ENCODE measurements at places on chromosomes 6 and 20.

DNA sequence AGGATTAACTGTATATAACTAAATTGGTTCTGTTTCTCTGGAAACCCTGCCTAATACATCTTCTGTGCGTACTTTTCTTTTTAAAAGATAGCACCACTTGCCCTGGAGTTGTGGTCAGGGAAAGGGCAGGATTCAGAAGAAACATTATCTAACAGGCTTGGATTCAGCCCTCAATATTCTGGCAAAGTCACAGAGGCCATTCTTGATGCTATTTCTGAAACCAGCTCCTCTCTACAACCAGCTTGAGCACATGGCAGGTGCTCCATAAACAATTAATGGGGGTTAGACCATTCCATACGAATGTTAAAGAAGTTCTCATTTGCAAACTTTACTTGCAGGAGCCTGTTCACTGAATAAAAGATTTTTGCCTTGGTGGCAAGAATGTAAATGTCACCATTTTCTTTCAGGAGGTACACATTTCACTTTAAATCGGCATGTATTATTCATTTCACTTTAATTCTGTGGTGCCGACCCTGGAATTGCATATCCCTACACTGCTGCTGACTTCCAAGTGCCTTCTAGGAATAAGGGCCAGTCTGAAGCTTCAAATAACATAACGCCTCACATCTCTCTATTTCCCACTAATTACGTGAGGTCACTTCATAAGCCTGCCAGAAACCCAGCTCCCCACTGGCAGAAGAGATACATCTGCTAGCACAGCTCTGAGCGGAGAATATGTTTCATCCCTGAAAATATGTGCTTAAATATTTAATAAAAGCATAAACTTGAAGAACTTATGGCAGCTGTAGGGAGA lies 248.7 kb downstream of the ADGRG6 start:
- DNase-seq: no peak

DNA sequence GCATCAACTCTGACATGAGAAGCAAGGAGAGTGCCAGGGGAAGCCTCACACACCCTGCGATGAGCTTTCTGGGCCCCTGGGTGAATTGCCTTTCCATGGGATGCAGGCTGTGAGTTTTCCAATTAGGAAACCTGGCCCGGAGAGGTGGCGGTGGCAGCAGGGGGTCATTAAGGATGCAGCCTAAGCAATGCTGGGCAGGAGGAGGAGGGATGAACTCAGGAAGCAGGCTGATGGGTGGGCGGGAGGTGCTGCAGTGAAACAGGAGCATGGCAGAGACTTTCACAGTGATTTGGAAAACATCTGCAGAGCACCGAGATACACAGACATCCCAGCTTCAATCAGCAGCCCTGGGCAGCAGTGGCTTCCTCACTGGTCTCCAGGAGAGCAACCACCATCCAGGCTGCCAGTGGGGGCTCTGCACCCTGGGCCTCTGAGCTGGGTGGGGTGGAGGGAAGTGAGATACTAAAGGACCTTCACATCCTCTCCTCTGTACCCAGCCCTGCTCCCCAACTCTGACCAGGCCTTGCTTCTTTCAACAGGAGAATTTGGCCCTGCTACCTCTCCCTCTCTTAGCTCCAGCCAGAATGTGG lies 44.9 kb downstream of the LRFN2 start:
- DNase-seq: no peak

GRCh38 chr6:24284006-24284405 lies 73.9 kb downstream of the DCDC2 start:
- DNase-seq: no peak

- no peak for DNase-seq
Measured at GRCh38 chr20:32792316-32792715, 27.4 kb upstream of the MAPRE1 start.

DNA sequence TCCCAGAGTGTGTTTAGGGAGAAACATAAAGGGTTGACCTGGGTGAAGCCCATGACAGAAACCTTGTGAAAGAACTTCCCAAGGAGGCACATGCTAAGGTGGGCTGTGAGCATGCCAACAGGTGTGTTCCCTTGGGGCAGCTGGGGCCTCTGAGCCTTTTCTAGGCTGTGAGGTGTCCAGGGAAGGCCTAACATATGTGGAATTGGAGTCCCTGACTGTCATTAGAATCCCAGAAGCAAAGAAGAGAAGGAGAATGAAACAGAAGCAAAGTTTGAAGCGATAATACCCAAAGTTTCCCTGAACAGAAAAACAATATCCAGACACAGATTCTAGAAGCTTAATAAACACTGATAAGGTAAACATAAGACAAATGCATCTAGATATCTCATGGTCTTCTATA lies 143.3 kb downstream of the CD83 start:
- no peak for DNase-seq

DNA sequence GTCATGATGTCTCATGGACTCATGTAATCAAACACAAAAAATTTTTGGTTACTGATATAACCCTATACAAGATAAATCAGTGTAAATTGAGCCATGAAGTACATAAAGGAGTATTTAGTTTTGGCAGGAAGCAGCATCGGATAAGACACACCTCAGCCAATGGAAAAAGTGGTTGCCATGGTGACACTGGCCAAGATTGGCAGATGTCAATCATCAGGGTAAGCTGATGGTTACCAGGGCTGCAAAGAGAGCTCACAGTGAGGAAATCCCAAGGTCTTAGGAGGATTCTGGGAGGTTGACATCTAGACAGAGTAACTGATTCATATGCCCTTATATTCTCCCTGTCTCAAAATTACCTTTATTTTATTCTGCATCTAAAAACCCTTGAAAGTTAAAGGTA lies 203.8 kb upstream of the PCSK2 start:
- no peak for DNase-seq

- DNase-seq: no peak
Measured at GRCh38 chr6:11042025-11042749, 1.9 kb downstream of the ELOVL2 start.

GRCh38 chr6:124319410-124319809 lies 515.7 kb downstream of the NKAIN2 start:
- DNase-seq: no peak

DNA sequence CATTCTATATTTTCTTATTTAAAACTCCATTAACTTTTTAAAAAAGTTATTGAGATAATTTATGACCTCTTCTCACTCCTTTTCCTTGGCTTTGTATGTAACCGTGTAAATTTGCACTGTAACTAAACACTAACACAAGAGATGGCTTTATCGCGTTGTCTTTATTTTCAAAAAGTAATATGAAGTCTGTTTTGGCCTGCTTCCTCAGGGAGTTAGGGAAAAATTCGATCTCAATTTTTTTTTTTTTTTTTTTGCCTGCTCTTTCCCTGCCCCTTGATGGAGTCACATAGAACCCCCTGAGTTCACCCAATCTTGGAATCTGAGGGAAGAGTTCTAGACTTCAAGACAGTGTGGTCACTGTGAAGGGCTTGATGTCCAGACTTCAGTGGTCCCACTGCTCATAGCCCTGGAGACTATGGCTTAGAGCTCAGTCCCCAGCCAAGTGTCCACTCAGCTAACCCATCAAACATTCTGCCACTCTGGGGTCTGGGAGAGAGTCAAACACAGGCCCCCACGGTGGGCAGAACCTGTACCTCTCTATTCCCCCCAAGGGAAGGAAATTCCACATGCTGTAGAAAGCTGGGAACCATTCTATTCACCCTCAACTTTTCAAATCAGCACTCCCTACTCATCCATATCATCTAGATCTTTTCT lies 15.7 kb upstream of the TBC1D22B start:
- no peak for DNase-seq

Measured in amniotic stem cell (primary cell).